Heart left ventricle (tissue), 16 donors: ENCODE measurements at places on chromosomes 11 and 22.

DNA sequence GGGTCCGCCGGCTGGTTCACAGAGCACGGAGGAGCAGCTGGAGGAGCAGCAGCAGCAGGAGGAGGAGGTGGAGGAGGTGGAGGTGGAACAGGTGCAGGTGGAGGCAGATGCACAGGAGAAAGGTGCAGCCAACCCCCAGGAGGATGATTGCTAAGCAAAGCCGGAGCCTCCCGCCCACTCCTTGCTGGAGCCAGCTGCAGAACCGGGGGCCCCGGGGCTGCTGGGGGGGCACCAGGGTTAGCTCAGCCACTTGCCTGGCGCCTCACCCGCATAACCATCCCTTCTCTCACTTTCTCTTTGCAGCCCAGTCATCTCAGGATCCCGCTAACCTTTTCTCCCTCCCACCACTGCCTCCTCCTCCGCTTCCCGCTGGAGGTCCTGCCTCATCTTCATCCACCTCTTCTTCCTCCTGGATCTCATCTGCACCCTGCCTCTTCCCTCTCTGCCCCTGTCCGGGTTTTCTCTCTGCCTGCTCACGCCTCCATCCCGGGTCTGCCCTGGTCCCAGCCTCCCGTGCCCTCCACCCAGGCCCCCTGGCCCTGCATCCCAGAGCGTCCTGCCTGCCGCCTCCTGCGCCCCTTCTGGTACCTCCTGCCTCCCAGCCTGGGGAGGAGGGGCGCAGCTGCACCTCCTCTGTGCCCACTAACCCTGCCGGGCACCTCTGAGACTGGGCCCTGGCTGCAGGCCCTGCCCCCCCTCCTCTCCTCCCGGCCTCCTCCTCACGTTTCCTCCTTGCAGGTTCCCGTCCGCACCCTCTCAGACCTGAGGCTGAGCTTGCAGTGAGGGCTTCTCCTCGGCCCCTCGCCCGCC lies 9.5 kb downstream of the KCTD17 start:
- no peak for DNase-seq

DNA sequence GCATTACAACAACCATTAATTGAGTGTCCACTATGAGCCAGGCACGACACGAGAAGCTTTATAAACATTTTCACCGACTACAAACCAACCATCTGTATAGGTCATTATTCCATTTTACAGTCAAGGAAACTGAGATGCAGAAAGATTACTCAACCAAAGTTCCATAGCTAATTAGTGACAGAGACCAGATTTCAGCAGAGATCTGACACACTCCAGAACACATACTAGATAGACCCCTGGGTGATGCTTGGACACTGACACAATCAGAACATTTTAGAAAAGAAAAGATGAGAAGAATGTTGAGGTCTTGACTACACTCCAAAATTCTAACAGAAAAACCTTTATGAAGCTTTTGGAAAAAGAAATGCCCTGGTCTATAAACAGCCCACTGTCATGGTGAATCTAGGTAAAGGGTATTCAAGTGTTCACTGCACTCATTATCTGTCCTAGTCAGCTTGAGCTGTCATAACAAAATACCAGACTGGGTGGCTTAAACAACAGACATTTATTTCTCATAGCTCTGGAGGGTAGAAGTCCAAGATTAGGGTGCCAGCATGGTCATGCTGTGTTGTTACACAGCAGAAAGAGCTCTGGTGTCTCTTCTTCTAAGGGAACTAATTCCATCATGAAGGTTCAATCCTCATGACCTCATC lies 89.0 kb downstream of the RELT start:
- no peak for DNase-seq

GRCh38 chr11:115080923-115081680 lies 402.8 kb downstream of the NXPE2 start:
- DNase-seq: no peak

- DNase-seq: no peak
Measured at GRCh38 chr11:9438611-9439010, 22.2 kb upstream of the ZNF143 start.

DNA sequence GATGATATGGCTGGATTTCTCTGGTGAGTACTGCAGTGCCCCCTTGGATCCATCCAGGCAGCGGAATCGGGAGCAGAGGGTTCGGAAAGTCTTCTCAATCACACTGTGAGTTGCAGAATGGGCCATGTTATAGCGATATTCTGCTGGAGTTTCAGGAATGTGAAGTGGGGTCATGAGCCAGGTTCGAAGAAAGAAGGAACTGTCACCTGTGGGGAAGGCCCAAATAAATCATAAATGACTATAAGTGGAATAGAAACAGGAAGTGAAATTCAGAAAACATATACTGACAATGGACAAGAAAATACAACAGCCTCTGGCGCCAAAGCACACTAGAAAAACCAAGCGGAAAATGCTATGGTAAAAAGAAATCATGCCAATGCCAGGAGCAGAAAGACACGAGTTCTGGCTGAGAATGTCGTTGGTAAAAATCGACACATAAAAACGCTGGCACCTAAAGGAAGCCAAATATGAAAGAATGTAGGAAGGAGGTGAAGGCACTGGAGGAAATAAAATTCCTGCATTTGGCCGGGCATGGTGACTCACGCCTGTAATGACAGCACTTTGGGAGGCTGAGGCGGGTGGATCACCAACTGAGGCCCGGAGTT lies 10.0 kb upstream of the AMBRA1 start:
- DNase-seq: no peak

DNA sequence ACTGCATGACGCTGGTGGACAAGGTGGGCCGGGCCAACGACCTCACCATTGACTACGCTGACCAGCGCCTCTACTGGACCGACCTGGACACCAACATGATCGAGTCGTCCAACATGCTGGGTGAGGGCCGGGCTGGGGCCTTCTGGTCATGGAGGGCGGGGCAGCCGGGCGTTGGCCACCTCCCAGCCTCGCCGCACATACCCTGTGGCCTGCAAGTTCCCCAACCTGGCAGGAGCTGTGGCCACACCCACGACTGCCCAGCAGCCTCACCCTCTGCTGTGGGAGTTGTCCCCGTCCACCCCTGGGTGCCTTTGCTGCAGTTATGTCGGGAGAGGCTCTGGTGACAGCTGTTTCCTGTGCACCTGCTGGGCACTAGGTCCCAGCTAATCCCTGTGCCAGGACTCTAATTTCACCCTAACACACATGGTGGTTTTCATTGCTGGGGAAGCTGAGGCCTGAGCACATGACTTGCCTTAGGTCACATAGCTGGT lies 49.0 kb upstream of the PPP6R3 start:
- DNase-seq: no peak

DNA sequence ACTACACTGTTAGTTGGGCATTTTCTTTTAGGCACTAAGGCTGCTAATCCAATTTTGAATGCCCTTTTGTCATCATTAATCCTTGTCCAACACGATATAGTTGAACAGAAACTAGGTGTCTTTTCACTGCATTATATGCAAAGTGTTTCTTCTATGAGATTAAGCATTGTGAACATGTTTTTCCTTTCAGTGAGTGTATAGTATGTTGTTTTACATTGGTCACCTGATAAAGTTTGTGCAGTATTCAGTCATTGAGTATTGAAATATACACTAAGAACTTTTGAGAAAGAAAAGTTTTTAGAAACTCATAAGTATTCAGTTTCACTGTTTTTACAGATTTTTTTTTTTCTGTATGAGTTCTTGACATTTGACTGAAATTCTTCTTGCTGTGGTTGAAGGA lies 59.0 kb downstream of the ZC3H12C start:
- no peak for DNase-seq

- DNase-seq: no peak
Measured at GRCh38 chr11:121535129-121535796, 82.5 kb upstream of the SORL1-AS1 start.

- DNase-seq: no peak
Measured at GRCh38 chr11:70063555-70063954, 14.6 kb upstream of the ANO1 start.

- no peak for DNase-seq
Measured at GRCh38 chr11:12506404-12506921, 129.1 kb downstream of the PARVA start.

- no peak for DNase-seq
Measured at GRCh38 chr11:83720675-83721074, 434.5 kb upstream of the CCDC90B start.

- peak; percentile 68 for DNase-seq
Measured at GRCh38 chr11:117824571-117825537, at the start of gene FXYD2. Gene FXYD2 (minus strand): TSS chr11:117824744. CDS start chr11:117824678, 66 bp downstream.

- DNase-seq: peak; percentile 80
Measured at GRCh38 chr22:19717691-19718455, 3.6 kb downstream of the SEPTIN5 start.

DNA sequence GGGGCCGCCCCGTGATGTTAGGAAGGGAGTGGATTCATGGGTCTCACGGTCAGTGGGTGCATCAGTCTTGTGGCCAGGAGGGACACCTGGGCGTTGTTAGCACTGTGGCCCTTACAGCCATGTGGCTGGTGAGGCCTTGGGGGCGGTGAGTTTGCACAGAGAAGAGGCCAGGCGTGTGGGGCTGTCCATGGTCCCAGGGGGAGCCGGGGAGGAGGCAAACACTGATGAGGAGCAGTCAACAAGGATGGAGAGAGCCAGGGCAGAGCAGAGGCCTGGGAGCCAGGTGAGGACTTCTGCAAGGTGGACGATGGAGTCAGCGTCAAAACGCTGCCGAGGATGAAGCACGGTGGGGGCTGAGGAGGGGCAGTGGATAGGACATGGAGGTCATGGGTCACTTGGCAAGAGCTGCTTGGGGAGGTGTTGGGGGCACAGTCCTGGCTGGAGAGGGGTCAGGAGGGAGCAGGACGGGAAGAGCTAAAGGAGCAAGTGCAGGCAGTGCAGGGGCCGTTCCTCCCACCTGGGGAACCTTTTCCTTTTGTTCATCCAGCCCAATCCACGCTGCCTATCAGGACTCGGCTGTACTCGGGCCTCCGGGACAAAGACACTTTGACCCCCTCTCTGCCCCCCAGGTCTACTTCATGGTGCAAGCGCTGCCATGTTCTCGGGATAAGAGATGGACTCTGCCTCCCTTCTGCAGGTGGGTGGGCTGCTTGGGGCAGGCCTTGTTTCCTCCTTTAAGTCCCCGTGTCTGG lies 801.1 kb downstream of the TBC1D22A start:
- DNase-seq: no peak

DNA sequence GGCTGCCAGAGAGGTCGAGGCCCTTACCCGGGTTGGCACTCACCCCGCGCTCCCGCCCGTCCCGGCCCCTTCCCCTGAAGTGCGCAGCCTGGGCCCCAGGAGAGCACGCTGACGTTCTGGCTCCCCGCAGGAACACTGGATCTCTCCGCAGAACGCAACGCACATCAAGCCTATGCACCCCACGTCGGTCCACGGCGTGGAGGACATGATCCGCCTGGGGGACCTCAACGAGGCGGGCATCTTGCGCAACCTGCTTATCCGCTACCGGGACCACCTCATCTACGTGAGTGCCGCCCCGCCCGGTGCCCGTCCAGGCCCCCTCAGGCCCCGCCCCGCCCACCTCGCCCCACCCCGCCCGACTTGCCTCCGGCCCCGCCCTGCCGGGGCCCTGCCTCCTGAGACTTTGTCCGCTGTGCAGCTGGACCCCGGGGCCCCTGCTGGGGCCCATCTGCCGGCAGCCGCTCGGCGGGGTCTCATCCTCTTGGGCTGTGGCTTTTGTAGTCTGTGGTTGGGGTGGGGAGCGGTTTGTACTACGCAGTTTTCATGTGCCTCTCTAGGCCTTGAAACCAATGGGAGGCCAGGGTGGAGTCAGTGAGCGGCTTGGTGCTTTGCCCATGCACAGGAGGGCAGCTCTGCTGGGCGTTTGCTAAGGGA lies 19.7 kb downstream of the MYO7A start:
- DNase-seq: no peak

GRCh38 chr22:22939588-22940368 lies 52.2 kb downstream of the IGLL5 start:
- no peak for DNase-seq

- DNase-seq: no peak
Measured at GRCh38 chr11:16261836-16262644, 94.3 kb downstream of the SOX6 start.

DNA sequence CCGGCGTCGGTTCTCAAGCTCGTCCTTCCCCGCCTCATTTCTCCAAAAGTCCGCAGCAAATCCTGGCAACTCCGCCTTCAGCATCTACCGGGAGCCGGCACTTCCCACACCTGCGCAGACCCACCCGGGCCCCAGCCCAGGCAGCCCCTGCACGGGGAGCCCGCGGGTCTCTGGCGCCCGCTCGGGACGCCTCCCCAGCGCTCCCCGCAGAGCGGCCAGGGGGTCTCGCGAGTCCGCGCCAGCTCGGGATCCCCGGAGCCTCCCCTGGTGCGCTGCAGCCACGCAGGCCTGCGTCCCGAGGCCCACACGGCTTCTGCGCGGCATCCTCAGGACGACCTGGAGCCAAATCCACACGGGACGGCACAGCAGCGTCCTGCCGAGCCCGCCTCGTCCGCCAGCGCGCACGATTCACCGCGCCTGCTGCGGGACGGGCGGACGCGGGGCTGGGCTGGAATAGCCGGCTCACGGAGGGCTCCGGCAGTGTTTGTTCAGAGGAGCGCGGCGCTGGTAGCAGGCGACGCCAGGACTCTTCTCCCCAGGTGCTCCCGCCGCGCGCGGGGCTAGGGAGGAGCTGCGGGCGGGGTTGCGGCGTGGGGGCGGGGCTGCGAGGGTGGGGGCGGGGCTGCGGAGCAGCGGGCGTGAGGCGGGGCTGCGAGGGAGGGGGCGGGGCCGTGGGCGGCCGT lies 816 bp upstream of the PHRF1 start:
- DNase-seq: no peak

- no peak for DNase-seq
Measured at GRCh38 chr11:29243616-29244015, 773.2 kb downstream of the KCNA4 start.

DNA sequence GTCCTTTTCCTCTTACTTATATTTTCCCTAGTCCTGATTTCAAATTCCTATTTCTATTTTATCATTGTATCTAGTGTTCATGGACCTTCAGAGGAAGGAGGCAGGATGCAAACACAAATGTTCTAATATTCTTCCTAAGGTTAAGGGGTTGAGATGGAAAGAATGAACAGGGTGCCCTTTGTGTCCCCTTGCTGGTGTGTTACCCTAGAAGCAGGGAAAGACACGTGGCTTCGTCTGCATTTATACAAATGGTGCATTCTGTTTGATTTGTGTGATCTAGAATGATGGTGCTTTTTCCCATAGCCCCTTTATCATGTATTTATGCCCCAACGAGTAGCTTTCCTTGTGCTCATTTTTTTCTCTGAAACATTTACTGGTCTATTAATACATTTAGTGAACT lies 76.2 kb downstream of the PLEKHA7 start:
- no peak for DNase-seq

DNA sequence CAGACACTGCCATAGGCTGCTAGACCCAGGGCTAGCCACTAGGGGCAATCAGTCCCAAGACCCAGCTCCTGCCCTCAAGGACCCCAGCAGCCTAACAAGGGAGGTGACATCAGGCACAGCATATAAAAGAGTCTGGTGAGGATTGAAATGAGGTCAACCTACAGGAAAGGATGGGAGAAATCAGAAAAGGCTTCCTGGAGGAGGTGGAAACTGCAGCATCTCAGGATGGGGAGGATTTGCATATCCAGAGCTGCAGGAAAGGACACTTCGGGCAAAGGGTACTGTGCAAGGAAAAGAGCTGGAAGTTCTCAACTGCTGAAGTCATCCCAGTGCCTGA lies 2.9 kb upstream of the ARFGAP2 start:
- DNase-seq: no peak

GRCh38 chr22:37175414-37176281 lies 12.4 kb downstream of the C1QTNF6 start:
- no peak for DNase-seq

- DNase-seq: peak; percentile 58
Measured at GRCh38 chr11:65695459-65696241, 16.4 kb upstream of the KAT5 start.
